ENCODE measurements at places on chromosomes 2 and 18. TPM values are rescaled to one million over a fixed set of nuclear protein-coding genes. Genes with fewer than 3 reads are reported as not detected.

The ZNG1B gene
- polyA plus RNA-seq, result 25.8 TPM

The CDK5R2 gene
- 0.08 TPM for polyA plus RNA-seq

The ALLC gene
- not detected for polyA plus RNA-seq

GRCh38 chr2:88735853-88736252 lies 44.4 kb downstream of the RPIA start:
- DNase-seq, result no peak

DNA sequence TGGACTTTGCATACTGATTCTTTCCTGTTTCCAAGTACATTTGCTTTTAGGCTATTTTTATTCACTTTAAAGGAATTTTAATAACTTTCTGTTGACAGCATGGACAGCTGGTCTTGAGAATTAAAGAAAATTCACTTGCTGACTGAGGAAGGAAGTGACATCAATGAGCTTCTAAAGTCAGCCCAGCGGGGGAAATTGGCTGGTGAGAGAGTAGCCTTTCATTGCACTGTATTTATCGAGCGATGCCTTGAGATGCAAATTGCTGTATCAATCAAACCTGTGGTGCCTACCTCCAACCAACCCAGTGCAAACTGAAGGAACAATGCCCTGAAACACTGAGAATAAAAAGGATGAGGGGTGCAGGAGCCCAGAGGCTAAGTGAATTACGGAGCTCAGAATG lies 91.4 kb upstream of the AQP4 start:
- peak; percentile 38 for DNase-seq

DNA sequence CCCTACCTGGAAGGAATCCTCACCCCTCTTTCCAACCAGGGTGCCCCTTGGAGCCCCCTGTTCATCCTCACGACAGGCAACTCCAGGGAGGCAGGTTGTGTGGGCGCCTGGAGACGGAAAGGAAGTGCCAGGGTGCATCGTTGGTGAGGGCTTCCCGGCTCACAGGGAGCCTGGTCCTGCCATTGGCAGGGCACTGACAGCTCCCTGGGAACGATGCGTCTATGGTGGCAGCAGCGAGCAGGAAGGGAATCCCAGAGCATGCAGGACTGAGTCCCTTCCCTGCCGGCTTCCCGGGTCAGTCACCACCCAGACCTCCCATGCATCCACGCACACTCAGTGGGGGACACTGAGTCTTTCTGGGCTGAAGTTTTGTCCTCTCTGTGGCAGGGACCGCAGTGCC lies 117.6 kb downstream of the INHBB start:
- DNase-seq, result no peak

The POTEC gene
- not detected for polyA plus RNA-seq

Measured in lung (tissue), 17 donors.